CD14-positive monocyte (primary cell): ENCODE measurements at places on chromosomes 5 and 9. TPM values are rescaled to one million over a fixed set of nuclear protein-coding genes. Genes with fewer than 3 reads are reported as not detected.

The ZNF367 gene
- not detected for polyA plus RNA-seq

The FSD1L gene
- 0.27 and 1.5 TPM in 2 replicates for polyA plus RNA-seq

The GNAQ gene
- polyA plus RNA-seq, result 9.6 TPM

The MOCS2 gene
- polyA plus RNA-seq, result 1.9 and 4.4 TPM in 2 replicates

The RAPGEF1 gene
- 1.7 TPM for polyA plus RNA-seq

The LIX1 gene
- not detected for polyA plus RNA-seq

DNA sequence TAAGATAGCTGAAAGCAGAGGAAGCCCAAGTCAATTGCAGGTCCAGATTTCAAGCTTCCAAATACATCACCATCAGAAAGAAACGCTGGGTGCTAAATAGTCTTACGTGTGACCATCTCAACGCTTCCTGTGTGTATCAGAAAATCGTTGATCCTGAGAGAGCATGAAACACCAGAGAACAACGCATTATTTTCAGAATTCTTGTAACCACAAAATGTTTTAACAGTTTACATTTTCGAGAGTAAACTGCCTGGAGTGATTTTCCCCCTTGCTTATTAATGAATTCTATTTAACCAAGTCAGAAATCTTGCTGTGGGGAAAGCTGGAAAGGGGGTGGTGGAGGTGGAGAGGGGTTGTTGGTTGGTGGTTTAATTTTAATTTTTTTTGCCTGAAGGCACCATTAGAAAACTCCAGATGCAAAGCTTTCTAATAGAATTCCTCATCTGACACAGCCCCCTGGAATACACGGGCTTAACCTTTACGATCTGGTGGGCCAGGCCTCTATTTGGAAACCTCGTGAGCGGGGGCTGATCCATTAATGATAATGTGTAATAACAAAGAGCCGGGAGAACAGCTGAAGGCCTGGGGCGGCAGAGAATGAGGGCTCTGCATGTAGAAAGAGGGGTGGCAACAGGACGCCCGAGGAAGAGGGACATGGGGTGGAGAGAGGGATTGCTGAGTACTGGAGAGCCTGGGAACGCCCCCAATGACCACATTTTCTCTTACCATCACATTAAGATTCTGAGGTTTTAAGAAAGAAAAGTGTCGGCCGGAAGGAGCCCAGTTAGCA, 124.5 kb upstream of the NFIB start:
- no peaks in the 10 kb centered on the region for H3K36me3 ChIP-seq
- no peaks in the 10 kb centered on the region for H3K27me3 ChIP-seq
- DNase-seq, result no peak
- H3K4me3 ChIP-seq, result no peak overlapping the region

- no peaks in the 10 kb centered on the region for H3K36me3 ChIP-seq
- DNase-seq, result no peak
- no peaks in the 10 kb centered on the region for H3K27me3 ChIP-seq
- H3K27ac ChIP-seq, result no peak overlapping the region
- no peaks in the 10 kb centered on the region for H3K4me1 ChIP-seq
Measured at GRCh38 chr9:90325913-90326653, 316.5 kb downstream of the DIRAS2 start.

- no peak overlapping the region for H3K4me3 ChIP-seq
- H3K36me3 ChIP-seq, result no peaks in the 10 kb centered on the region
- no peaks in the 10 kb centered on the region for H3K4me1 ChIP-seq
- no peak for DNase-seq
- H3K27me3 ChIP-seq, result no peaks in the 10 kb centered on the region
Measured at GRCh38 chr9:132546148-132547051, 36.0 kb upstream of the BARHL1 start.

- H3K27me3 ChIP-seq, result no peaks in the 10 kb centered on the region
- no peak overlapping the region for H3K27ac ChIP-seq
- H3K36me3 ChIP-seq, result no peaks in the 10 kb centered on the region
- H3K4me3 ChIP-seq, result no peak overlapping the region
Measured at GRCh38 chr9:34311499-34312185, 17.4 kb downstream of the KIF24 start.

- no peaks in the 10 kb centered on the region for H3K36me3 ChIP-seq
- H3K27ac ChIP-seq, result no peak overlapping the region
- H3K4me1 ChIP-seq, result no peaks in the 10 kb centered on the region
- no peak for DNase-seq
- H3K27me3 ChIP-seq, result no peaks in the 10 kb centered on the region
- no peak overlapping the region for H3K4me3 ChIP-seq
Measured at GRCh38 chr5:54176066-54176830, 134.1 kb downstream of the ARL15 start.
